ENCODE measurements at places on chromosomes 4 and X.

- DNase-seq, result no peak
Observed at GRCh38 chrX:2698604-2699003, 7.5 kb downstream of the CD99 start.

- no peak for DNase-seq
Observed at GRCh38 chr4:123682931-123683330, 286.3 kb downstream of the SPRY1 start.

DNA sequence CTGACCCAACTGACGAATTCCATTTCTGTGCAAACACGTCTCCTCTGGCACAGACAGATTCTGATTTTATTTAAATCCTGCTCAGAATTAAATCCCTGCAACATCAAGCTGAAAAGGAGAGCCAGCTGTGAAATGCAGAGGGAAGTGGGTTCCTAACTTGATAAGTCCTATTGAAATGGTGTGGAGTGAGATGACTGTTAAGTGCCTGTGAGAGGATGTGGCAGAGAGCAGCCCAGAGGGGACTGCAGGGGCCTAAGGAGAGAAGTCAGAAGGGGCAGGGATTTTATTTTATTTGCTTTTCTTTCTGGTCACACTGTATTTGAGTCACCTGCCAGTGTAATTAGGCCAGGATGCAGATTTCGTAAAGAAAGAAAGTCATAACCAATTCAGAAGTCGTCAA lies 277.4 kb downstream of the NKX6-1 start:
- DNase-seq, result no peak

GRCh38 chr4:133969202-133969848 lies 232.3 kb downstream of the PABPC4L start:
- no peak for DNase-seq

DNA sequence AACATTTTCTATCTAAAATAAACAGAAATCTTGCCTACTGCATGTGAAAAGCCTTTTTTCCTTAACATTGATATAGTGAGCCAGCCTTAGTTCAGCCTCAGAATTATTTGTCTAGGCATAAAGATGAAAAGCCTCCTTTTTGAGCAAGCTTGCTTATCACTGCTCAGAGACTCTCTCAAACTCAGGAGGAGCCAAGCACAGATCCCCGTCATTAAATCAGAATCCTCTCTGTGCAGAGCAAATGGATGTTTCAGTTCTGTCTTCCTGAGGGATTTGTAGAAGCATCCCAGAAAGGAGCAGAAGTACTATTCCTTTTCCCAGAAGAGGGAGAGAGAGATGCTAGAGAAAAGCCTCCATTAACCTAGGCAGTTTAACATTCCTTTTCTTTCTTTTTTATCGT lies 186.9 kb upstream of the LNX1 start:
- DNase-seq, result no peak

DNA sequence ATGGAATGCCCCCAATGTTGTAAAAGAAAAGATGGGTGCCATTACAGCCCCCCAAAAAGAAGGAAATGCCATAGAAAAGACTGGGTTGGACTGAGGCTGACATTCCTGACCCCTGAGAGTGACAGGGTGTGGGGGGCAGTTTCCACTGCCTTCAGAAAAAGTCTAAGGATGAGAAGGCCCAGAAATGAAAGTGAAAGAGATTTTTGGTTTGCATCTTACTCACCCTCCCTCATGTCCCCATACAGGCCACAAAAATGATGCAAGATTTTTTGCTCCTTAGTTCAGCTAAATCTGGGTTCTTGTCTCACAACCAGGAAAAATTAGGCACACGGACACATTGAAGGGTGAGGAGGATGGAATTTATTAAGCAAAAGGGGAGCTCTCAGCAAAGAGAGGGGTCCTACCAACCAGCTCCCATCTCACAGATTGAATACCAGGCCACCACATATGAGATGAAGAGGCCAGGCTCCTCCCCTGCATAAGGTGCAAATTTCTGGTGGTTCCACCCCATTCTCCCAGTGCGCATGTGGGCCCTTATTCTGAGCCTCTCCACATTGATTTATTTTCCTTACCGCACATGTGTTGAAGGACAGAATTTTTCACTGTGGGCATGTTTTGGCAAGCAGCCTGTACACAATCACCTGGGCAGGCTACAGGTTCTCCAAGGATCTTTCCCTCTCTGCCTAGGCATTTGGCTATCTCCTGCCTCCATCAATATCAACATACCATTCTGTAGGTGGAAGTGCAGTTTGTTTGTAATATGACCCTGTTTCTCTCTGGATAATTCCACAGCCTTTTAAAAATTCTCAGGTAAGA lies 18.8 kb downstream of the PPP4R3C start:
- DNase-seq, result no peak
